ENCODE measurements at places on chromosomes 16 and 17.

DNA sequence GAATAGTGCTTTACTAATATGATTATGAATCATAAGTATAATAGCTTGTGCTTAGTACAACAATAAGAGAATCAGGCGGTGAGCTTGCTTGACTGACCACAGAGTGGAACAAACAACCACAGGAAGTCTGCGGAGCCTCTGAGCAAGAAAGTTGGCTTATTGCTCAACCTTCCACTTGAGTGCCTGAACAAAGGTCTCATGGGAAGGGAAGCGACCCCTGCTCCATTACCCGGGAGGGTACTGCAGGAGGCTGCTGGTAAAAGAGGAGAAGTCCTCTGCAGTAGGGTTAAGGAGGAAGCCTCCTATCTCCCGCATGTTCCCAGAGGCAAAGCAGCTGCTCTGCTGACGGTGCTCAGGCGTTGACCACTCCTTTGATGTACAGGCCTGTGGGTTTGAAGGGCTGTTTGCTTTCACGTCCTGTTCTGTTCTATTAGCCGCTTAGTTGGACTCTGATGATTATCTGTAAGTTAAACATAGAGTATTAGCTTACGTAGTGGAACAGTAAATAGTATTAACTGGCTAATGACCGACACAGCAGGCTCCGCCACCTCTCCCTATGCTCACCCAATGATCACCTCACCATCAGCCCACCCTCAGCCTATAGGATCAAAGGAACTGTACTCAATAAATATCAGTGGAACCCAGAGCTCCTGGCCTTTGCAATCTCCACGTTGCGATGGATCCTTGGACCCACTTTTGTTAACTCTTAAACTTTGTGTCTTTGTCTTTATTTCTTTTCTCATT lies 17.5 kb downstream of the ALOX15B start:
- no peak for DNase-seq

DNA sequence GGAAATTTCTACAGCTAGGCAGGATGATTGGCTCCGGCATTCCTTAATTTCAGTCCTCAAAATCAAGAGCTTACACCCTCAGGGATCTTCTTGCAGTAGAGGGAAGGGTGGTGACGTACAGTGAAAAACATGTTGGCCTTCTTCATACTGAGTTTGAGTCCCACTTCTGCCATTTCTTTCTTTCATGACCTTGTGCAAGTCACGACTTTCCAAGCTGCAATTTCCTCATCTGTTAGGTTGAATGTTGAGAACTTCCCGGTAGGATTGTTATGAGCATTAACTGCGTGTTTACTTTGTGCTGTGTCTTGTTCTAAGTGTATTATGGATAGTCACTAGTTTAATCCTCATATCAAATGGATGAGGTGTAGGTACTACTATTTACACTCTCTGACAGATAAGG lies 7.9 kb downstream of the SENP3 start:
- no peak for DNase-seq

- no peak for DNase-seq
Measured at GRCh38 chr17:40623419-40624210, 24.0 kb downstream of the SMARCE1 start.

GRCh38 chr17:75011401-75012095 lies 922 bp upstream of the MRPL58 start:
- DNase-seq = no peak

DNA sequence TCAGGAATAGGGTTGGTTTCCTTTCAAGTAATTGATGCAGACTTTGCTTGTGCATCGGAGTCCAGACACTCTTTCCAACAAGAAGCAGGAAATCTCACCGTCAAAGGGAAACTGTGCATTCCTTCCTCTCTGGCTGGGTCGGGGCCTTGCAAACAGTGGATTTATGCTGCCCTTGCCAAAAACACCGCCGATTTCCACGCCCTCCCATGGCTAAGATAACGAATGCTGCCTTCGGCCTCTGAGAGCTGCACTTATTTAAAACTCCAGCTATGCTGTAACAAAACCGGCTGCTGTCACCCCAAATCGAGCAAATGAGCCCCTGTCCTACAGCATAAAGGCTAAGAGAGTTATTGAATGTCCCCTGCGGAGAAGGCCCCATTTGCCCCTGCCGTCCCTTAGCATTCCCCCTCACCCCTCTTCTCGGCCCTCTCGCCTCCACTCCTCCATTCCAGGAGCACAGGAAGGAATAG lies 275.5 kb upstream of the IRX5 start:
- no peak for DNase-seq

DNA sequence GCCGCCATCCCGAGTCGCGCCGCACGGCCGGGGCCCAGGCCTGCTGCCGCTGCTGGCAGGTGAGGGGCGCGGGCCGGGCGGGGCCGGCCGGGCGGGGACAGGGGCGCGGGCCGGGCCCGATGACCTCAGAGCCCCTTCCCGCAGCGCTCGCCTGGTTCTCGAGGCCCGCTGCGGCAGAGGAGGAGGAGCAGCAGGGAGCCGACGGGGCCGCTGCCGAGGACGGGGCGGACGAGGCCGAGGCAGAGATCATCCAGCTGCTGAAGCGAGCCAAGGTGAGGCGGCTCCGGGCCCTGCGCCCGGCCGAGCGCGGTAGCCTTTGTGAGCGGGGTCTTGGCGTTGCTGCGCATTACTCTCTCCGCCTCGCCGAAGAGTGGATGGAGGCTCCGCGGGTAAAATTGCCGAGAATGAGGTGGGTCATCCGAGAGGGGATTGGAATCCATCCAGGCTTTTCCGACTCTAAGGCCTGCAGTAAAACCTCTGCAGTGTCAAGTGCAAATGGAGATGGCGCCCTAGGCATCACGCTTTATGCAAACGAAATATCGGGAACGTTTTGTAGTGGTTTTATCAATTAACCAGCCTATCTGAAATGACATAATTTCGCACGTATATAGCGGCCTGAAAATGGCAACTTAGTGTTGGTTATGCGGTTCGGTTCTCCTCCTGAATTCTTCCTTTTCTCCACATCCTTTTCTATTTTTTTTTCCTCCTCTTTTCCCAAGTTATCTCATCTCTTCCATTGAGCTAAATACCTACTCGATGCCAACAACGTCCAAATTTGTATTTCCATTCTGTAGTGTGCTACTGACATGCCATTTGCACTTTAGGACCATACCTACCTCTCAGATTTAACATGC lies 577 bp downstream of the TTC19 start:
- DNase-seq = no peak

- no peak for DNase-seq
Measured at GRCh38 chr16:2937170-2937569, 25.4 kb downstream of the FLYWCH1 start.

DNA sequence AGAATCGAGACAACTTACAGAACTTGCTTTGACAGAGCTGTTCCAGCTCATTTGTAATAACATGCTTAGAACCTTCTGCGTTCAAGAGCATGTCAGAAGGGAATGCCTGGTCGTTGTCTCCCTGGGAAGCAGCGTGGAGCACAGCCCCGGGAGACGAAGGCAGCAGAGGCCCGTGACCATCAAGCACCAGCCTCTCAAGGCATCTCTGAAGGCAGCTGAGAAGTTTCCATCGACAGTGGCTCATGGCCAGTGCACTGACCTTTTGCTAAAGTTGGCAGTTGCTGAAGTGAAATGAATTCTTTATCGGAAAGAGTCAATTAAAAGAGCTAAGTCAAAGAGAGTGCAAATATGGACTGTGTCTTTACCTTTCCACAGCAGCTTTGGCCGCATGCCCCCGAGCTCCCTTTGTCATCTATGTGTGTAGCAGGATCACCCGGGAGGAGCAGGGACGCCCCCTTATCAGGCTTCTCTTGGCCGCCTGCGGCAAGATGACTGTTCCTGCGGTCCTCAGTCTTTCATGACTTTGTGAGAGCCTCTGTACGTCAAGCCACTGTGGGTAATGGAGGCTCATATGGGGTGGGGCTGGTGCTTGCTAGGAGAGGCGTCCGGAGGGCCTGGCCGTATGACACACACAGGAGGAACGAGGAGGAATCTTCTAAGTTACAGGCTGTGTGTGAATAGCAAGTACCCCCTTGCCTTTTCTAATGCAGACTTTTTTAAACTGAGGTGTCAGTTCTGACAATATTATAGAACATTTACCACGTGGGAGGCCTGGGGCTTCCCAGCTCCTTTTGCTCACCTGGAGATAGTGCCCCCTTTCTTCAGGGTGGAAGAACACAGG lies 54.2 kb downstream of the LDHD start:
- DNase-seq = no peak

GRCh38 chr17:82304826-82305726 lies 12.3 kb downstream of the CD7 start:
- DNase-seq = no peak

- DNase-seq = no peak
Measured at GRCh38 chr17:80718428-80718827, 173.8 kb downstream of the RPTOR start.

- no peak for DNase-seq
Measured at GRCh38 chr17:4854111-4854681, 21.1 kb downstream of the MINK1 start.
